ENCODE measurements at places on chromosomes 2 and 18.

GRCh38 chr2:197513915-197514314 lies 2.0 kb upstream of the MOB4 start:
- no peak for DNase-seq

- DNase-seq, result no peak
Measured at GRCh38 chr2:74155830-74156229, 8.1 kb upstream of the BOLA3 start.

DNA sequence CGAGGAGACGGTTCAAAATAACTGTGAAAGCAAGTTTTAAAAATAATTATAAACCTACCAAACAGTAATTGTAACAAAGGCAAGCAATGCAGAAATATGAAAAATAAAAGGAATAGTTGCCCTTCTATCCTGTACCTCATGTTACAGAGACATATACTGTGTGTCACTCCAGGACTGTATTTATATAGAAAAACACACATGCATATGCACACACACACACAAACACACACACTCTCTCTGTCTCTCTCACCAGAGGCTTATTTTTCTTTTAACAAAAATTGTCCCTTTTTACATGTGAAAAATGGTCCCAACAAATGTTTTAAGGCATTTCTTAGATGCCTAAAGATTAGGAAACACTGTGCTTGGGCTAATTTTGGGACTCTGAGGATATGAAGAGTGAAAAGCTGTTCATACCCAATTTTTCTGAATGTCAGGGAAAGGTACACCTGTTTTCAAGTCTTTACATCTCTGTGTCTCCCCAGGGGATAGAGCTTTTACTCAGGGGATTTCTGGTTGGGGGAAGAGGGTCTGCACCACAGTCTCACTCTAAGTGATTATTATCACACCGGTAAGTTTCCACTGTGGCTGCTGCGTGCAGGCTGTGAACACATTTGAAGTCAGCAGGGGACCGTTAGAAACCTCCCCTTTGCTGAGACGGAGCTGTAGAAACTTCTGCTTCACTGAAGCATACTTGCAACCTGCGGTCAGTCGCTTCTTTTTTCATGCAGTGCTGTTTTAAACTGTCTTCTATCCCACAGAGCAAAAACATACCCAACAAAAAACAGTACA lies 51.4 kb upstream of the SPAG16 start:
- no peak for DNase-seq

DNA sequence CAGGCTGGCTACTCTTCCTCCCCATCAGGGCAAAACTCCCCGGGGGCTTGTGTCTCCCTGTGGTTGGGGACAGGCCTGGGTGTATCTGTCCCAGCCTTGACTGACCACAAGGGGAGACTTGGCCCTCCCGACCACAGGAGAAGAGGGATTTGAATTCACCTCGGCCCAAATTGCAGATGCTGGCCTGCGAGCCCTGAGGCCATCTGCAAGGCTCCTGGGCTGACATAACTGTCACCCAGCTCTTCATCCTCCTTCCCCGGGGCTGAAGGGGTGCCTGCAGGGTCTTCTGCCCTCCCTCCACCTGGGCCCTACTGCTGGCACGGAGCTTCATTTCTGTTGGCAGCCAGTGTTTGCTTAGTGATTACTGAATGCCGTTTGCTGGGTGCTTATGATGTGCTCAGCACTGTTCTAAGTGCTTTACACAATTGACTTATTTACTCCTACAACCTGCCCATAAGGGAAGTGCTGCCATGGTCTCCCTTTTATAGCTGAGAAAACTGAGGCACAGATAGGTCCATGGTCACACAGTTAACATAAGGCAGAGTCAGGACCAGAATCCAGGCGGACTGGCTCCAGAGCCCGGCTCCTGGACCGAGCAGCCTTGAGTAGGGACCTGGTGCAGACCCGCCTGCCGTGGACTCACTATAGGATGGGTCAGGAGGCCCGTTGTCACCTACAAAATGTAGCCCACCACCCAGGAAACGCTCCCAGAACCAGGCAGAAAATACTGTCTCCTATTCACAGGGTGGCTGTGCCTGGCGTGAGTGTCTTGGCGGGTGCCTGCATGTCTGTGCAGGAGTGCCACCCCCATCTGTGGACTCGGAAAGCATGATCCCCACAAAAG lies 18.9 kb downstream of the STEAP3 start:
- DNase-seq, result no peak

GRCh38 chr2:50529600-50530218 lies 502.2 kb downstream of the NRXN1 start:
- peak; percentile 21 for DNase-seq

DNA sequence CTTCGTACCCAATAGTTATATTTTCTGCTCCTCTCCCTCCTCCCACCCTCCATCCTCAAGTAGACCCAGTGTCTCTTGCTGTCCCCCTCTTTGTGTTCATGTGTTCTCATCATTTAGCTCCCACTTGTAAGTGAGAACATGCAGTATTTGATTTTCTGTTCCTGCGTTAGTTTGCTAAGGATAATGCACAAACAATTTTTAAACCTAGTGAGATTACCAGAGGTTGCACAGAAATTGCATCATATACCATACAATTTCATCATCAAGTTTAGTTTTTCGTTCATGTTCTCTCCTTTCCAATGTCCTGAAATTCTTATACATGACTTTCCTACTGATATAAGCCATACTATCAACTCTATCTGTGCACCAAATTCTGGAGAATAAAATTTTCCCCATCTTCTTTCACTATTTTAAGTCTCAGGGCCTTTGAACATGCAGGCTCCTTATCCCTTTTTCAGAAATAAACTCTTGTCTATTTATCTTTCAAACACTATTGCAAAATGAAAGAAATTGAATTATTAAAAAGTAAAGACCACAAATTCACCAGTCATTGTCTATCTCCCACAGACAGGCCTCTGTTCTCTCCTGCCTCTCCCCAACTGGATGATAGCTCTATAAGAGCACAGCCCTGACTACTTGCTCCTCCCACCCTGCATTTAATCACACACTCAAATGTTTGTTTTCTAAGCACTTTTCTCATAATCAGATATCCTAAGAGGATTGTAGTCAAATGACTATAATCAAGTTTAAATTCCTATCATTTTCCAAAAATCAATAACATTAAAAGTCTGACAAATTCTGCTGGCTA lies 27.2 kb upstream of the B4GALT6 start:
- no peak for DNase-seq
